ENCODE measurements at places on chromosomes 7 and 10.

DNA sequence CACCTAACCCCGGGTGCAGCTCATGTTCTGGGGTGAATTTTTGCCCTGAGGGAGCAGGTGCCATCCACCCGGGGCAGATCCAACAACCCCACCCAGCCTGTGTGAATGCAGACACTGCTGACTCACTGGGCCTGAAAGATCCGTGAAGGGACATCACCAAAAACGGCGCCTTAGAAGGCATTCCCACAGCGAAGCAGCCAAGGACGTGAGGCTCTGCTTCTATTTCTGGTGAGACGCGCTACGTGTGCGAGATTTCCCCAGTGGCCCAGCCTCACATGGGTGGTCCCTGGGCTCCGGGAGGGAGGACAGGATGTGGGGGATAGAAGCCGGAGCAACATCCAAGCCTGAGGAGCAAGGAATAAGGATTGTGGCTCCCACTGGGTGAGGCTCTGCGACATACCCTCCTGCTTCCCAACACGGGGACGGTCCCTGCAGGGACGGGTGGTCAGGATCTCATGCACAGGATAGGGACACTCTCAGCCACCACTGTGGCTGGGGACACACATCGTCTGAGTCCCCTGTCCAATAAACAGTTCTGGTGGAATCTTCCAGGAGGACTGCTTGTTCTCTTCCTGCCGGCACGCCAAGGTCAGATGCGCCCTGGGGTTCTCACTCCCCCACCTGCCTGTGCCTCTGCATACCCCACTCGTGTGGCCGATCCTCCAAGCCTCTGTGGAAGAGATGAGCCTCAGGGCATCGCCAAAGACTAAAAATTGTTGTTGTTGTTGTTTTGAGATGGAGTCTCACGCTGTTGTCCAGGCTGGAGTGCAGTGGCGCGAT is 70.2 kb downstream of the ZRANB1 start:
- DNase-seq: no peak

DNA sequence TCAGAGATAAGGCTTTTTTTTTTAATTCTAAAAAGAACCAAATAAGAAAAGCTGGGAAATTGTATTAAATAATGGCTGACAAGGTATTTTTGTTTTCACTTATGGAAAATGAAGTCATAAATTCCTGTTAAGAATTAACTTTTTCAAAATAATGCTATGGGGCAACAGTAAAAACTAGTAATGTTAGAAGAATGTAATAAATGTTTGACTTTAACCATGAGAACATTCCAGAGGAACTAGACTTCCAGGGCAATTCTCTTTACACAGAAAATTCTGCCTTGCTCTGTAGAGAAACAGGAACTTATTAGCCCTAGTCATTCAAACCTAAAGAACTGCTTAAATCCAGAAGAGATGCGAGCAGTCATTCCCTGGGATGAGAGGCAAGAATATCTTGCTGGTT is 571.1 kb downstream of the IPMK start:
- no peak for DNase-seq

DNA sequence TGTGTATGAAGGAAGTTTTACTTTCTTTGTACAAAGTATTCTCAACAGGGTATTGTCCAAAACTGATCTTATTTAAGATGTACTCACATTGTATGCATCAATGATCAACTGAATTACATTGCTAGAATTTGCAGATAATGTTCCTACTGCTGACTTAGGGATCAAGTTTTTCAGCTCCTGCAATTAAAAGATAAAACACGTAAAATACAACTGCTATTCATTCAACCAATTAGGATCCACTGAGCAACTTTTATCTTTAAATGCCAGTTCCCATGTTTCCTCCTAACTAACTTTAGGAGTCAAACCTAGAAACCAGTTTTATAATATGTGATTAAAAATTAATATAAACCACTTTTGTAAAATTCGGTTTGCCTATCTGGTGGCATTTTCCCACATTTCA is 35.9 kb downstream of the ITGB1 start:
- no peak for DNase-seq

- peak; percentile 17 for DNase-seq
Measured at GRCh38 chr10:51103554-51104217, 29.4 kb downstream of the PRKG1 start.

- DNase-seq: peak; percentile 70
Measured at GRCh38 chr10:30752481-30752881, 122.9 kb upstream of the LYZL2 start.

DNA sequence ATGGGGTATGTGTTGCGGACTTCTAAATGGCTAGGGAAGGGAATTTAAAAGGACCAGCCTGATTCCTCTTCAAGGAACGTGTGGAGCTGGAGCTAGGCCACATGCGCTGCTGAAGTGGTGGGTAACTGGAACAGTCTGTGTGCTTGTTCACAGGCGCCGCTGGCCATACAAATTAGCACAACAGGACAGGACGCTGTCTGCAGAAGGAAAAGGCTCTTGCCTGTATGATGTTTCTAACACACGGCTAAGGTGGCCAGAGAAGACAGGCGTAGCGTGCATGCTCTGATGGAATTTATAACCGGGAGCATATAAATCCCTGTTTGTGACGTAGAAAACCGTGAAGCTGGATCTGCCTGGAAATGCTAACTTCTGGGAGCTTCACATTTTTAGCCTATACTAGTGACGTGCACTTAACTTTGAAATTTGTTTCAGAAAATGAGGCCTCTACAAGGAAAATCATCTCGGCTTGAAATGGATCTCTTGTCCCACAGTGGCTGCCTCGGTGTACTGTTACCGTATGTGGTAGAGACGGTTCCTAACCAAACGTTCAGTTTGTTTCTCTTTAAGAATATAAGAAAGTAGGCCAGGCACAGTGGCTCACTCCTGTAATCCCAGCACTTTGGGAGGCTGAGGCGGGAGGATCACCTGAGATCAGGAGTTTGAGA is 569.4 kb downstream of the PTPRN2 start:
- no peak for DNase-seq

DNA sequence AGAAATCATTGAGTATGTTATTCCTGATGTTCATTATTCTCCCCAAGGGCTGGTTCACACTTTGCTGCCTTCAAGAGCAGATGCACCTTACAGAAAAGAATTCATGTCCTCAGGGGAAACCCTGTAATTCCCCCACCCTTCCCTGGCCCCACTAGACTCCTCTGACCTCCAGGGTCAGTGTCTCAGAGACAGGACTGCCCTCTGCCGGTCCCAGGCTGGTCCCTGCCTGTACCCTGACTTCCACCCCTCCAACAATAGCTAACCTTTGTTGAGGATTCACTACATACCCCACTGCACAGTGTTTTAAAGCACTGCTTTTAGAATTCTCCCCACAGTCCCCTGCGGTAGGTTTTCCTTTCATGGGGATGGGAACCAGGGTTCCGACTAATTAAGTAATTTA is 4.4 kb upstream of the SEPHS1 start:
- DNase-seq: peak; percentile 24

- no peak for DNase-seq
Measured at GRCh38 chr7:37385787-37386186, 62.9 kb downstream of the ELMO1 start.

- DNase-seq: no peak
Measured at GRCh38 chr10:44960088-44960460, 472 bp downstream of the RASSF4 start.

- DNase-seq: no peak
Measured at GRCh38 chr7:86644282-86645224, 844 bp downstream of the GRM3 start.

DNA sequence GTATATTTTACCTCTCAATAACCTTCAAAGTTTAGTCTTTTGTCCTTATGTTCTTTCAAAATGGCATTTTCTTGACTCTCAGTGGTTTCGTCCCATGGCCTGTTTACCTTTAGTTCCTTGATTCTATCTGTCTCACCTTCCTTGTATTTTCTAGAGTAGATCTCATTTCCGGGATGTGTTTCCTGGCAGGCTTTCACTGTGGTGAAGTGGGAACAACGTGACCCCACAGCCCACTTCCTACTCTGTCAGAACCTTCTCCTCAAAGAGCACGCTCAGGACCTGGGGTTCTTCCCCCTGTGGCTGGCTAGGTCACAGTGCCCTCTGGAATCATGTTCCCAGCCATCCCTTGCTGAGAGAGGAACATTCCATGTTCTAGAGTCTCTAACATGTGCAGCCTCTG is 129.9 kb upstream of the ZNF32 start:
- no peak for DNase-seq

DNA sequence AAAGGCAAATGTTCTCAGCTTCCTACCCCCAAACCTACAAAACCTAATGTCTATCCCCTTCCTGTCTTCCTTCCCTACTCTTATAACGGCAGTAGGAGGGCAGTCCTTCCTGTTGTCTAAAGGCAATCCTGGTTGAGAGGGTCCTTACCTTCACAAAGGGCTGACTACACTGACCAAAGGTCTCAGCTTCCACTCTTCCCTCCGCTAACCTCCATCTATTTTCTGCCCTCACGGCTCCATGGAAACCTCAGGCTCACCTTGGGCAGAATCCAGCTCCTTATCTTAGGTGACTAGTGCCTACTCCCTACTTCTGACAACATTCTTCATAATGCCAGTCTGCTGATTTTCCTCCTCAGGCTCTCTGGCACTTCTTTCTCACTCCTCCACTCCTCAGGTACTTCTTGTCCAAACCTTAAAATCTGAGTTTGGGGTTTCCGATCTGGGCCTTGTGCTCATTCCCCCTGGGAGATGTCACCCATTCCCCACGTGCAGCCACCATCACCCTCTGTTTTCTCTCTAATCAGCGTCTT is 542 bp downstream of the FBXL13 start:
- no peak for DNase-seq

DNA sequence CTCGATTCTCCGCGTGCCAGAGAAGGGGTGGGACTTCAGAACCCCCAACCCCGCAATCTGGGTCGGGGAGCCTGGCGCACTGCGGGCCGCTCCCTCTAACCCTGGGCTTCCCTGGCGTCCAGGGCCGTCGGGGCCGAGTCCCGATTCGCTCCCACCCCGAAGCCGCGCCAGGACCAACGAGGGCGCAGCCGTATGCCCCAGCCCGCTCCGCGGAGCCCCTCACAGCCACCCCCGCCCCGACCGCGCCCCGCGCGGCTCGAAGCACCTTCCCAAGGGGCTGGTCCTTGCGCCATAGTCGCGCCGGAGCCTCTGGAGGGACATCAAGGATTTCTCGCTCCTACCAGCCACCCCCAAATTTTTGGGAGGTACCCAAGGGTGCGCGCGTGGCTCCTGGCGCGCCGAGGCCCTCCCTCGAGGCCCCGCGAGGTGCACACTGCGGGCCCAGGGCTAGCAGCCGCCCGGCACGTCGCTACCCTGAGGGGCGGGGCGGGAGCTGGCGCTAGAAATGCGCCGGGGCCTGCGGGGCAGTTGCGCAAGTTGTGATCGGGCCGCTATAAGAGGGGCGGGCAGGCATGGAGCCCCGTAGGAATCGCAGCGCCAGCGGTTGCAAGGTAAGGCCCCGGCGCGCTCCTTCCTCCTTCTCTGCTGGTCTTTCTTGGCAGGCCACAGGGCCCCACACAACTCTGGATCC is at the start of gene LEP:
Gene LEP (plus strand): TSS at position 583 of the 691 bp plus-strand sequence. CDS start 10,741 bp downstream, outside the sequence.
- DNase-seq: no peak

DNA sequence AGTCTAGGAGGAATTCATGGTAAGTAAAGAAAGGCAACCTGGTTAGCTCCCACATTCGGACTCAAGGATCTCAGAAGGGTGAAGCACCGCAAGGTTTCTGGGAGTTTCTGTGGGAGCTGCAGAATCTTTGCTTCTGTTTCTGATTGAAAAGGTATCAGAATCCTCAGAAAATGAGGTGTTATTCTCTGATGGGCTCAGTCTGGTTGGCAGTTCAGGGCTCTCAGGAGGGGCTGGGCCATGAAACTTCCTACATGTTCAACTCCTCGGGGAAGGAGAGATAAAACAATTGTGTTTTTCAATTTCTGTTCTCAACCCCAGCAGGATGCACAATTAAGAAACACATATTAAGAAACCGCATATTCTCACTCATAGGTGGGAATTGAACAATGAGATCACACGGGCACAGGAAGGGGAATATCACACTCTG is 9.1 kb downstream of the OR2A7 start:
- no peak for DNase-seq
